ENCODE measurements at places on chromosomes 13 and 19.

- no peak for DNase-seq
Observed at GRCh38 chr13:107203146-107203847, 635.4 kb upstream of the ARGLU1 start.

DNA sequence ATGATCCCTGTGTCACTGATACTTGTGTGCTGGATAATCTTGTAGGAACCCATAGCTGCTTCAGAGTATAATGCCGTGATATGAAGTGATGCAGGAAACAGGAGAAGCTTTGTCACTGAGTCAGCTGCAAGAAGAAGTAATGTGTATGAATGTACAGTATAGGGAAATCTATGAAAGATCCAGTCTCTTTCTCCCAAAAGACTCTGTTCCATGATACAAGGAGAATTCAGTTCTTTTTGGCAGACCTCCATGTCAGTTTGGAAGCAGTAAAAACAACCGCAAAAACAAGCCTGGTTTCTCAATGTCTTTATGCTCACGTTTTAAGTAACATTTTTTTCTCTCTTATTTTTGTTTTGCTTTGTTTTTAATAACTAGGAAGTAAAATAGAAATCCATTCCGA is 33.9 kb downstream of the PCDH17 start:
- DNase-seq: no peak

GRCh38 chr19:16337809-16338469 is 13.3 kb downstream of the KLF2 start:
- DNase-seq: no peak

DNA sequence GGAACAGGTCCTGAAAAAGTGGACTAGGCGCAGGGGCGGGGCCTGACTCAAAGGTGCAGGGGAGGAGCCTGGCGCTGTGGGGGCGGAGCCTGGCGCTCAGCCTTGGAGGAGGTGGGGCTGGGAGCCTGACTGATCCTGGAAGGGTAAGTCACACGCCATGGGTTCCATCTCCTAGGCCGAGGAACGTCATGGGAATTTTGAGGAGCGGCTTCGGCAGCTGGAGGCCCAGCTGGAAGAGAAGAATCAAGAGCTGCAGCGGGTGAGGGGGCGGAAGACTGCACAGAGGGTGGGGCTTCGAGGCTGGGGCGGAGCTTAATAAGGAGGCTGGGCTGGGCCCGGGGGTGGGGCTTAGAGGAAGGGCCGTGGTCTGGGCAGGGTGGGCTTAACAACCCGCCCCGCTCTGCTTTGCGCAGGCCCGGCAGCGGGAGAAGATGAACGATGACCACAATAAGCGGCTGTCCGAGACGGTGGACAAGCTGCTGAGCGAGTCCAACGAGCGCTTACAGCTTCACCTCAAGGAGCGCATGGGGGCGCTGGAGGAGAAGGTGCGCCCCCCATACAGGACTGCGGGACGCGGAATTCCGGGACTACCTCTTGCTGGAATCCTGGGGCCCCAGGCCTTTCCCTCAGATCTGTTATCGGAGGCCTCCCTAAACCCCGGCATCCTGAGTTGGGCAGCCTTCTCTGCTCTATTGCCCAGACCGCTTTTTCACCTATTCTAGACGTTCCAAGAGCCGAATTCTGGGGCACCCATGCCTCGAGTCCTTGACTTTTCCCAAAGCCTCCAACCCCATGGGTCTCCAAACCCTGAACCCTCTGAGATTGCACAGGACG is 14.5 kb downstream of the PPFIA3 start:
- DNase-seq: no peak

DNA sequence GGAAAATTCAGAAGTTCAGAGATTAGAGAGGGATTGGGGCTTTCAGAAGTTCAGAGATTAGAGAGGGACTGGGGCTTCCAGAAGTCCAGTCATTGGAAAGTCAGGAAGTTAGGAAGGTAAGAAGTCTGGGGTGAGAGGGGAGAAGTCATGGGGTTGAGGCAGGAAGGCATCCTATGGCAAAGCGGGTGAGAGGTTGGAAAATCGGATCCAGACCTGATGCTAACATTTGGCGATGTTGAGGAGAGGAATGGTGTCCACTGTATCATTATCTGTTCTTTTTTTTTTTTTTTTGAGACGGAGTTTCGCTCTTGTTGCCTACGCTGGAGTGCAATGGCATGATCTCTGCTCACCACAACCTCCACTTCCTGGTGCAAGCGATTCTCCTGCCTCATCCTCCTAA is 11.1 kb downstream of the SYT3 start:
- DNase-seq: no peak

- no peak for DNase-seq
Observed at GRCh38 chr13:108851660-108852059, 222.2 kb downstream of the MYO16 start.

- DNase-seq: peak; percentile 11
Observed at GRCh38 chr19:46016426-46017094, 6.3 kb downstream of the PGLYRP1 start.

GRCh38 chr13:94758436-94758960 is 46.2 kb upstream of the SOX21 start:
- DNase-seq: no peak

GRCh38 chr19:18496167-18496979 is 25.5 kb downstream of the ELL start:
- no peak for DNase-seq

DNA sequence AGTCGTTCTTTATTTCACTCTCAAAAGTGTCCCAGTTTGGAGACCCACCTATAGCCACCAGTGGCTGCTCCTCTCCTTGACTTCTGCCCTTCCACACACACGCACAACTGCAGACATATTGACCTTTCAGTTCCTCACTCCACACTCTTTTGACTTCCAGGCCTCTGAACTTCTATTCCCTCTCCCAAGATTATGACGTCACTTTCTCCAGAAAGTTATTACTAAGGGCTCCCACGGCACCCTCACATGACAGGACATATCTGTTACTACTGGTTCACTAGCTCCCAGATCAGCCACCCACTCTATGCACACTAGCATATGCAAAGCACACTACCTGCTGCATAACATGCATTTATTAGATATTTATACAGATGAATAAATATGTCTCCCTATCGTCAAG is 45.9 kb downstream of the XPO4 start:
- DNase-seq: no peak

DNA sequence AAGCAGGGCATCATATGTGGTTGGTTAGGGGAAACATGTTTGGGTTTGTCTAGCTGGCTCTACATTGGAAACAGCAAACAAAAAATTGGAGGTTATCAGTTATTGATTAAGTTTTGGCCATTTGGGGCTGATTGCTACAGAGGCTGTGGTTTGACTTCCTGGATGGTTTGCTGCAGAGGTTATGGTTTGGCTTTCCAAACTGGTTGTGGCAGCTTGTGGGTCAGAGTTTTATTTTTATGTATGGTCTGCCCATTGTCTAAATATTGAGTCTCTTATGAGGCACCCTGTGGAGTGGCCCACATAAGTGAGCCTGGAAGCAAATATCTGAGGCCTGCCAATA is 261.6 kb downstream of the GPC5 start:
- DNase-seq: no peak

DNA sequence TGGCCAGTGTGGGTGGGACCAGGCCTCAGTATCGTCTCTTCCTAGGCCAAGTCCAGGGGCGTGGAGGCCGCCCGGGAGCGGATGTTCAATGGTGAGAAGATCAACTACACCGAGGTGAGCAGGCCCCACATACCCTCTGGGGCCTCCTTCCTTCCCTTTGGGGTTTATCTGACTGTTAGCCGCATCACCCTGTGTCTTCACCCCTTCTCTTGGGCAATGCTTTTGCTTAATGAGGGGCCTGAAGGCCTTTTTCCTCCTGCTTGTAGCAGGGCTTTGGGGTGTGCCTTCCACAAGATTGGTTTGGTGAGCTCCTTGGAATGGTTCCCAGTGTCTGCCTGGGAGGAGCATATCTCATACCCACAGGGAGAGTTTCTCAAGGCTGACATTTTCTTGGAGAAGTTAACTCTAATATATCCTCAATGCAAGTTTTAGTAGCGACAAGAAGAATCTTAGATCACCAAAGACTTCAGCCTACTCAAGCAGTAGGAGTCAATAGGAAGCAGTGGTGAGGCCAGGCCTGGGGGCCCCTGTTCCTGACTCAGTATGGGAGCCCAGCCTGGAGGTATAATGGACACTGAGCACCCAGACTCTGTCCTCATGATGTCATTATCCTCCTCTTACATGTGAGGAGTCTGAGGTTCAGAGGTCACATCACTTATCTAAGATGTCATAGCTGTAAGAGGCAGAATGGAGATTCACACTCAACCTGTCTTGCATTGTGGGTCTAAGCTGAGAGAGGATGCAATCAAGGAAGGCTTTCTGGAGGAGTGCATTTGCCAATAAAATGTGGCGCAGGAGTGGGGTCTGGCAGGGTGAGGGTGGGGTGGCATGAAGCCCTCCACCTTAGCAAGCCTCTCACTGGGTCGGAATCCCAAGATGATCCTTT is 2.0 kb downstream of the GPI start:
- no peak for DNase-seq

DNA sequence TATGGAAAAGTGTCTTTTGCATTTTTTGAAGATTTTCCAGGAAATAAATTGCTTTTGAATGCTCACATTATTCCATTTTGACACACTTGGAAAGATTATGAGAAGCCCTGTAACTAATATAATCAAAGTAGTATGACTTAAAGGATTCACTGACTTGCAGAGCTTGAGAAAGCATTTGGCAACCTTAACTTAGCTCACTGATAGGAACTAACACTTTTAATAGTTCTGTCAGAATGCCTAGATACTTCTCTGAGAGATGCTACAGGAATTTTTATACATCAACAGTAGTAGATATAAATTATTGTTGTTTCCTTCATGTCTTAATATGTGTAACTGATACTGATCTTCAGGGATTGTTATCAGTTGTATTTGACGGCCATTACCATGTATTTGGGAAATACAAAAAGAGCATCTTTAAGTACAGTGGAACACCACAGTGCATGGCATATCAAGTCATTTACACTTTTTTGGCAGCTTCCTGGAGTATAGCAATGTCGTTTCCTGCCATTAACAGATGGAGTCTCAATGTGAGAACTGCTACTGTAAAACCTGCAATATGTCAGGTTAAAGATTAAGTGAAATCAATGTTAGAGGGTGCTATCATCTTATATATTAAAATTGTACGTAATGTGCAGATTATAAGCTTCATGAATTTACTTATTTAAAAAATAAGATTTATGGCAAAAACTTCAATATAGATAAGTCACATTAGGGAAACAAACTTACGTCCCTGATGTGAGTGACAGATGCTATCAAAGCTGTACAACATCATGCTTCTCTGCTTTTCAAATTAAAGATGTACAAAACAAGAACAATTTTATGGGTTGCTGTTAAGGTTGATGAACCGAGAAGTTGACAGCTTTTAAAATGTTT is 1159.8 kb upstream of the MIR17HG start:
- no peak for DNase-seq

- DNase-seq: no peak
Observed at GRCh38 chr13:99860745-99861144, 110.8 kb downstream of the ZIC5 start.
